ENCODE measurements at places on chromosomes 7 and 10.

GRCh38 chr7:103010211-103010610 is 64.4 kb downstream of the FBXL13 start:
- DNase-seq = no peak

DNA sequence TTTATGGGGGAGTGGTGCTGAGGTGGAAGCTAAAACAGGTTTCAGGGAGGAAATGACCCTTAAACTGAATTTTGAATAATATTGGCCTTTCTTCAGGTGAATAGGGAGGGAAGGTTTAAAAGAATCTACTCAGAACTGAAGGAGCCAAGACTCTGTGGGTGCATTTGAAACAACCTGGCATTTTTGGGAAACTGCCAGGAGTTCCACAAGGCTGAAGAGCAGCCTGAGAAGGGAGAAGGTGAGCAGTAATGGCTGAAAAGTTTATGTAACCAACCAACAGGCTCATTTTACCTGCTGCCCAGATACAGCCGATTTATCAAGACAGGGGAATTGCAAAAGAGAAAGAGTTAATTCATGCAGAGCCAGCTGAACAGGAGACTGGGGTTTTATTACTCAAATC is 4.0 kb upstream of the PANK1 start:
- no peak for DNase-seq

DNA sequence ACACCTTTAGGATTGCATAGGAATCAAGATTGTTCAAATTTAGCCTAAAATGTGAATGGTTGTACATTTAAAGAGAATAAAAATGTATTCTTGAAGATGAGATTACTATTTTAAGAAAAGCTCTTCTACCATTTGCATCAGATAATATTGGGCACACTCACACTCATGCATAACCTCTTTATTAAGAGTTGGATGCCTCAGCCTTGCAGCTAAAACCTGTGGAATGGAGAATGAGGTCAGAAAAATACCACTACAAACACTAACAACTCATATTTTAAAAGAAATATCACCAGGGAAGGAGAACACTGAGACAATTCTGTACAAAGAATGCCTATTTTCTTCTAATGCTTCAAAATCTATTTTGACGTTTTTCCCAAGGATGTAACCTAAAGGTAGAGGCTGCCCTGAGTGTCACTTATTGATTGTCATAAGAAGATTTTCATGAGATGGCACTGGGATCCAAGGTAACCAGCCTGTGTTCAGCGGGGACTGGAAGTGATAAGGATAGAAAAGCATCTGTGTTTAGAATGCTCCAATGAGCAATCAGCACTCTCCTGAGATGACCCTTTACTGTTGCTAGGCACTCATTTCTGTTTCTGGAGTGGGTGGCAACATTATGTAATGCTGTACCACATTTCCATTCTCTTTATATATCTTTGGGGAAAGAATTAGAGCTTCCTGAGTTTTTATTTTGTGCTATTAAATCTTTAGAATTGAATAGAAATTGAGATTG is 26.6 kb downstream of the REEP3 start:
- no peak for DNase-seq

DNA sequence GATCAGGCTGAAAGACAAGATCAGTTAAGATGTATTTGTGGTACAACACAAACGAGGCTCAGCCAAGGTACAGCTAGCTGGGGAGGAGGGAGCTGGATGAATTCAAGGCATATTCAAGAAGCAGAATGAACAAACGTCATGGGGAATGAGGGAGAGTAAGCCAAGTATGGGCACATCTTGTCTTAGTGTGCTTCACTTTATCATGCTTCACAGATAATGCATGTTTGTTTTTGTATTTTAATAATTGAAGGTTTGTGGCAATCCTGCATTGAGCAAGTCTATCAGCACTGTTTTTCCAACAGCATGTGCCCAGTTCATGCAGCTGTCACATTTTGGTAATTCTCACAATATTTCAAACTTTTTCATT is 135.4 kb downstream of the HIBADH start:
- no peak for DNase-seq

GRCh38 chr10:71272056-71272771 is 46.8 kb upstream of the SLC29A3 start:
- no peak for DNase-seq

DNA sequence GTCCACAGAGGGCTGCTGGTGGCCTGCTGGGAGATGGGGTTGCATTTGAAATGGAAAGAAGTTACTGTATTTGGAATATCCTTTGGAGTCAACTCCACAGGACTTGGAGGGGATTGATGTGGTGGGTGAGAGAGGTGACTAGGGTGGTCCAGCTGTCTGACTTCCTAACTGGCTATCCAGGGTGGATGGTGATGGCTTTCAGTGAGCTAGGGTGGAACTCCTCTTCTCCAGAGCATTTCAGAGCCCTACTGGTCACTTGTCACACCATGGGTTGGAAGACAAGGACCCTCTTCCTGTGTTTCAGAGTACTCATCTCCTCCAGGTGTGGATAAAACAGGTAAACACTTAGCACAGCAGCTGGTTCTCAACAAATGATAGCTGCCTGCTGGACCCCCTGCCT is 3.3 kb upstream of the ADAMTS14 start:
- no peak for DNase-seq

GRCh38 chr7:45700556-45700955 is 126.4 kb downstream of the ADCY1 start:
- DNase-seq = no peak

- no peak for DNase-seq
These were observed 20.7 kb downstream of the PDGFA start for GRCh38 chr7:498678-499641.

GRCh38 chr10:130388746-130389145 is 252.6 kb downstream of the GLRX3 start:
- DNase-seq = no peak

All from small intestine (tissue), 16 donors.